Panc1 (cell line): ENCODE measurements at places on chromosomes 5 and 9.

GRCh38 chr9:98427491-98427890 is 172.0 kb upstream of the TBC1D2 start:
- no peak for DNase-seq

- peak; percentile 74 for DNase-seq
These were observed 133.4 kb downstream of the UGCG start for GRCh38 chr9:112029921-112030444.

- no peak for DNase-seq
These were observed 398.1 kb downstream of the EBF1 start for GRCh38 chr5:158701406-158702177.

DNA sequence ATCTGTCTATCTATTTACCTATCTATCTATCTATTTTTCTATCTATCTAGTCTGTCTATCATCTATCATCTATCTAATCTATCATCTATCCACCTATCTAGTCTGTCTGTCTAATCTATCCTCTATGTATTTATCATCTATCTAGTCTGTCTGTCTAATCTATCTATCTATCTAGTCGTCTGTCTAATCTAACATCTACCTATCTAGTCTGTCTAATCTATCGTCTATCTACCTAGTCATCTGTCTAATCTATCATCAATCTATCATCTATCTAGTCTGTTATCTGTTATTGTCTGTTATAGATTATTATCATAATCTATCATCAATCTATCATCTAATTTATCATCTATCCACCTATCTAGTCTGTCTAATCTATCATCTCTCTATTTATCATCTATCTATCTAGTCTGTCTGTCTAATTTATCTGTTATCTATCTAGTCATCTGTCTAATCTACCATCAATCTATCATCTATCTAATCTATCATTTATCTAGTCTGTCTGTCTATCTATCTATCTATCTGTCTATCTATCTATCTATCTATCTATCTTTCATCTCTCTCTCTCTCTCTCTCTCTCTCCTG is 80.2 kb upstream of the ZNF618 start:
- no peak for DNase-seq

GRCh38 chr9:124770359-124771020 is 621 bp downstream of the NR6A1 start:
- no peak for DNase-seq

DNA sequence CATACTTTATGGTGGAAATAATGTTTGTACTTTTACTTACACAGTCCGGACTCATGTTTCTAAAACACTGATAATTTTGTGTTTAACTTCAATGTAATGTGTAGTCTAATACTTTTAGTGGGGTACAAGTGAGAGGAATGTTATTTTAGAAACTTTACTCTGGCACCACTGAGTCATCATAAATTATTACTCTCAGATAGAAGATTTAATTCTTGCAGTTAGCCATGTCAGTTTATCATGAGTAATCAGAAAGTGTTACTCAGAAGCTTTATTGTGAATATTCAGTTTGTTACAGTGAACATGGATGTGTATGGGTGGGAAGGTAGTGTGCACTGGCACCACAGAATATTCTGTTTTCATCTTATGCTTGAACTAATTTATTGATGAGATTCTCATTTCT is 20.0 kb downstream of the OGN start:
- no peak for DNase-seq

GRCh38 chr5:112757468-112758208 is 20.0 kb downstream of the APC start:
- peak; percentile 52 for DNase-seq

GRCh38 chr9:136171009-136171800 is 33.7 kb downstream of the LHX3 start:
- DNase-seq = no peak

DNA sequence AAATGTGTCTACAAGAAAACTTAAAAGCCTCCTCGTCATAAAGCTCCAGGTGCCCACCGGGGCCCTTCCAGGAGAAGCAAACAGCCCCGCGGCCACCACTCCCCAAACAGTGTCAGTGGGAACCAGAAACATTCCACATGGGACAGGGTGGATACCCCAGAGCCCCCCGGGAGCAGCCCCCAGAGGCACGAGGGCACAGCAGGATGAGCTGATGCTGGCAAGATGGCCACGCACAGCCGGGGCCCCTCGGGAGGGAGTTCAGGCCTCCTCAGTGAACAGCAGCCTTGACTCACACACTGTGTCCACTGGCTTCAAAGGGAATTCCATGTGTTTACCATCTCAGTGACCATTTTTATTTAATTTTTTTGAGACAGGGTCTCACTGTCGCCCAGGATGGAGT is 10.5 kb downstream of the EXD3 start:
- no peak for DNase-seq

GRCh38 chr5:167167191-167167795 is 1124.2 kb upstream of the WWC1 start:
- no peak for DNase-seq

DNA sequence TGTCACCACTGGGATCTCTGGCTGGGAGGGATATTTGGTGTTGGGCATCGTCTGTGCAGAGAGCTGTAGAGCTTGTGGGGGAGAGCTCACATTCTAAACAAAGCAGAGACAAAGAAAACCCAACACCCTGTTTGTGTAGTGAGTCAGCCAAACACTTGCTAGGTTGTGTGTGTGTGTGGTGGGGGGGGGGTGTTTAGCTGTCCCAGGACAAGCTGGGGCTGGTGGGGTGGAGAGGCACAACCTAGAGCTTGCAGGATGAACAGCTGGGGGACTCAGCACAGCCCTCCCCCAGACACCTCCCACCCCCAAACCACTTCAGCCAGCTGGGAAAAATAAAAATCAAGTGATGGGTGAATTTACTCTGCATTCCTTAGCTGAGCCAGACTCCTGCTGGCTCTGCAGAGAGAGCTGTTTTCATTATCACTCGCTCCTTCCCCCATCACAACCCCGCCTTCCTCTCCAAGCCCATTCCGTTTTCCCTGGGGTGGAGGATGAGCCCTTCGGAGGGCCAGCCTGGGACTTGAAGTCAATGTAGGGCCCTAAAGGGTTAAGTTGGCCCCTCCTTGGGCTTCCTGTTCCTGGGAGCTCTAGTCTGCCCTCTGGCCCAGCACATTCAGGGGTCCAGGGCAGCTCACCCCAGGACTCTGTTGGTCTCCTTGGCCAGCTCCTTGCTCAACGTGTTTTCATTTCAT is 2.6 kb downstream of the OLFML2A start:
- DNase-seq = no peak

DNA sequence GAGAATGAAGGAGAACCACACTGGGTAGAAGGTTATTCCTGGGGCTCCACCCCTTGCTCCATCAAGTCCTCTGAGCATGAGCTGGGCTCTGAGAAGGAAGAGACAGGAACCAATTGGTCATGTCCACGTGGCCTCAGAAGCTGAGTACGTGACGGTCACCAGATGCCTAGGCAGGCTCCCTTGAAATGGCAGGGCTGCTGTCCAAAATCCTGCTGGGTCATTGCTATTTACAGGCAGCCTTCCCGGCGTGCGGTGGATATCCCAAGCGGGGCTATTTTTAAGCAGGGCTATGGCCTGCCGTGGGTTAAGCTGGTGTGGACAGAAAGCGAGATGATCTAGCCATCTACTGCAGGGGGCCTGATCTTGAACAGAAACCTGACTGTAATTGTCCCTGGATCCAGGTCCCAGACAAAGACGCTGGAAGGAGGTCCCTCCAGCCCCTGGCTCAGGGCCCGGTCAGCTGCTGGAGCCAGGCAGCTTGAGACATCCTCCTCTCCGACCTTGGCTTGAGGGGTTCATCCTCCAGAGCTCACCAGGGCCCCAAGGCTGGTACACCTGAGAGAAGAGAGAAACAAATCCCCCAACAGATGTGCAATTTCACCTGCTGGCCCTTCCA is 550 bp upstream of the CKMT2 start:
- DNase-seq = no peak

- no peak for DNase-seq
These were observed 44.5 kb downstream of the SECISBP2 start for GRCh38 chr9:89362647-89363310.

- DNase-seq = no peak
These were observed 31.2 kb downstream of the CEP72 start for GRCh38 chr5:643351-643801.

- DNase-seq = no peak
These were observed 32.7 kb upstream of the ISCA1 start for GRCh38 chr9:86315078-86315477.

GRCh38 chr5:72599519-72600370 is 92.5 kb upstream of the ZNF366 start:
- DNase-seq = no peak

- no peak for DNase-seq
These were observed 38.3 kb downstream of the ZDHHC21 start for GRCh38 chr9:14654932-14655331.

GRCh38 chr9:9631284-9631683 is 981.5 kb downstream of the PTPRD start:
- no peak for DNase-seq

- DNase-seq = no peak
These were observed 8.4 kb upstream of the CFAP157 start for GRCh38 chr9:127698386-127698785.

DNA sequence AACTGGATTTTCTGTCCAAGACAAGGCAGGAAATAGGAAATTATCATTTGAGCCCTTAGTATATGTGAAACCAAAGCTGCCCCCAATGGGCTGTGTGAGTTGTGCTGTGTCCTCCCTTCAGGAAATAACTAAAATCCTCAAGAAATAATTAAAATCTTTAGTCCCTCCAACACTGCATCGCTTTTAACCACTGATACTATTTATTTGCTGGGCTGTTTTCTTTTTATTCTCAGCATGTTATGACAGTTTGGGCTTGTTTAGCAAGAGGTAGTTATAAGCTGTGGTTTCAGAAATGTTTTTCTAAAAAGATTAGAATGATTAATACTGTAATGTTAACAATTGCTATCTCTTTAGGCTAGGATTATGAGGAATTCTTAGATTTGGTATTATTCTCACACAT is 187.0 kb upstream of the KCNN2 start:
- no peak for DNase-seq

GRCh38 chr9:14222149-14222835 is 91.6 kb downstream of the NFIB start:
- no peak for DNase-seq

DNA sequence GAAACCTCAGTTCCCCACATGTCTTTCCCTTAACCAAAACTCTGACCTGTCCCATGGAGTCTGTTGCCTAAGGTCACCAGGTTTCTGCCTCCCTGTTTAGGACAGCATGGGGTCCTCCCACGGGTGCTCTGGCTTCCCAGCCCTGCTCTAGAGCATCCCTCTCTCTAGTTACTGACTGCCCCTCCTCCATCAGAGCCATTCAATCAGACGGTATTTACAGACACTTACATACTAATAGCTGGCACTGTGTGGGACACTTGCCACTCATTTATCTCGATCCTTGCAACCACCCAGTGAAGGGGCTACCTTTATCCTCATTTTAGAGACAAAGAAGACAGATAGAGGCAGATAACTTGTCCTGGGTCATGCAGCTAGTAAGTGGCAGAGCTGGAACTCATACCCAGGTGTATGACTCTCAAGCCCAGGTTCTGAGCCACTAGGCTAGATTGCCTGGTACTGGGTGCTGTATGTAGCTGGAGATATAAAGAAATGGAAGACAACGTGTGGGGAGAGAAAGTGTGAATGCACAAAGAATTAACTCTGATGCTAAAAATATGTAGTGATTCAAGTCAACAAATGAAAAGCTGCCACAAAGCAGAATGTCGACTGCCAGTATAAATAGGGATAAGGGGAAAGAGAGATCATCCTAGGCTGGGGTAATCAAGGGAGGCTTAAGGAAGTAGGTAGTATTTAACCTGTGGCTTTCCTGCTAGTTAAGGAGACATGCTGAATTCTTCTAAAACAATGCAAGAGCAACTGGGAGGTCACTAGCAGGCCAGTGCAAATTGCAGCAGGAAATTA is 52.5 kb upstream of the PDE8B start:
- DNase-seq = no peak

DNA sequence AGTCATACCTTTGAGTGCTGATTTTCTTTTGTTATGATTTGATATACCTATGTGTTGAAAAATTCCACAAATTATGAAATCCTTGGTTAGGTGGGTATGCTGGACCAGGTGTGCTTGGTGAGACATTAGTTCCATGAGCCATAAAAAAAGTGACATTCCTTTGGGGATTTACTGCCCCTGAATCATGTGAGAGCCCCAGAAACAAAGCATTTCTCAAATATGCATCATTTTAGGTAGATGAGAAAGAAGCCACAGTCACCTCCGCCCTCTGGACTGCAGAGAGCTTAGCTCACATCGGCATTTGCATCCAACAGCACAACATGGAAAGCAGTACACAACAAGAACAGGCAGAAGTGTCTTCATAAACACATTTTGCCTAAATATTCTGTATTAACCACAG is 55.3 kb downstream of the DAP start:
- DNase-seq = no peak

DNA sequence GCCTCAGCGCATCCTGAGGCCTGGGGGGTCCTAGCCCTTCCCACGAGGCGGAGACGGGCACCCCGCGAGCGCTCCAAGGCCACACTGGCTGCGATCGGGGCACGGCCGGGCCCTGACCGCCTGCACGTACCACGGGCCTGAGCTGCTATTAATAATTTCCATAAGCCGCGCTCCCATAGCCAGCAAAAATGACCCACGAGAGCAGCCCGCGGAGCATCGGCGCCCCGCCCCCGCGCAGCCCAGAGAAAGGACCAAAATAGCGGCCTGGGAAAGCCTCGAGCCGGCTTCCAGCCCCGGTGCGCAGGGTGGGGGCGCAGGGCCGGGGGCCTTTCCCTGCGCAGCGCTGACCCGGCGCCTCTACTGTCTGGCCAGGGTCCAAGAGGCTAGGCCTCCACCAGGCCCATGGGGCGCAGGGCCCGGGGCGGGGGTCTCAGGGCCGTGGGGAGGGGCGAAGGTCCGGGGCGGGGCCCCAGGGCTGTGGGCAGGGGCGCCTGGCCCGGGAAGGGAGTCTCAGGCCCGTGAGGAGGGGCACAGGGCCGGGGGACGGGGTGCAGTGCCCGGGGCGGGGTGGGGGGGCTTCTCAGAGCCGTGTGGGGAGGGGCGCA is 54.4 kb downstream of the EXD3 start:
- DNase-seq = no peak

DNA sequence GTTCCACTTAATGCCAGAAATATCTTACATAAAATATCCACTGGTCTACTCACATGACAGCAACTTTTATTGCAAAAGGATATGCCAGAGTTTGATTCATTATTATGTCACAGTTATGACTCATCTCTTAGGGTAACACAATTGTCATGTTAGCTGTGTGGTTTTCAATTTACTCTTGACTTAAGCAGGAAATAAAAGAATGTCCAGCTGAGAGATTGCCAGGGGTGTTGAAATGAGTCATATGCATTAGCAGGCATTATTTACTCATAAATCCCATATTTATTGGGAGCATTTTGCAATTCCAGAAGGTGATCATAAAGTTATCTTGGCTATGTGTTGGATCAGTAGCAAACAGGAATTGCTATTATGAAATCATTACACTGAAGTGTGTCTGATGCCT is 1164.6 kb upstream of the CDH18 start:
- DNase-seq = peak; percentile 99

GRCh38 chr5:58407042-58407719 is 52.7 kb downstream of the PLK2 start:
- peak; percentile 25 for DNase-seq

GRCh38 chr5:122404018-122404417 is 92.0 kb downstream of the SNCAIP start:
- no peak for DNase-seq
